ENCODE measurements at places on chromosomes 7 and 10.

DNA sequence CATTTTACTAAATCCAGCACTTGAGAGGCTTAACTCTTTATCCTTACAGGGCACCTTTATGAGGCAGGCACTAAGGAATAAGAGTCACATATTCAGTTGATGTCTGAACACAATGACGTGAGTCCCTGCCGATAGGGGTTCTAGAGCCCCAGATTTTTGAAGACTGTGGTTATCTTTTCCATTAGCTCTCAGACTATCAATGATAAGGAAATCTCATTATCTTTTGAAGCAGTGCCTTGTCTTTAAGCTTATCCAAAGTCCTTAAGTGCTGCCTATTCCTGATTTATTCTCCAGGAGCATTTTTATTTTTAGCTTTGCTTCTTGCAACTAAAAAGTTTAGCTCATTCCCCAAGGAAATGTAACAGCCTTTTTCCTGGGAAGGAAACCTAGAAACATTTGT, 444.1 kb upstream of the LRRN3 start:
- no peak for DNase-seq

DNA sequence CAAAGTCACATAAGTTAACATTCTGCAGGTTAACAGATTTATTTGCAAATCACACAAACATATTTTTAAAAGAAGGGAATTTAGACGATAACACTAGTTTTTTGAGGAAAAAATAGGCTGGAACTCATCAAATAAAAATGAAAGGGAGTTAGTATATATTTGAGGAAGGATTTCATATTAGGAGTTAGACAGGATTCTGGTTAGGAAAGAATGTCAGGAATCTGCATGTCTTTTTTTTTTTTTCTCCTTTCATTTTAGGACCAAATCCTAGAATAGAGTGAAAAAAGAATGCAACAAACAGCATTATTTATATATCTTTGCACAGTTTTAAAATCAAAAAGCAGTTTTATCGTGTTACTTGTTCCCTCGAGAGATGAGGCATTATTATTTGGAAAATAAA, 8.9 kb upstream of the TRDMT1 start:
- DNase-seq = no peak

GRCh38 chr7:88291398-88292173, 15.1 kb downstream of the STEAP4 start:
- DNase-seq = no peak

- no peak for DNase-seq
Observed at GRCh38 chr10:97022616-97023015, 163.1 kb downstream of the SLIT1 start.

DNA sequence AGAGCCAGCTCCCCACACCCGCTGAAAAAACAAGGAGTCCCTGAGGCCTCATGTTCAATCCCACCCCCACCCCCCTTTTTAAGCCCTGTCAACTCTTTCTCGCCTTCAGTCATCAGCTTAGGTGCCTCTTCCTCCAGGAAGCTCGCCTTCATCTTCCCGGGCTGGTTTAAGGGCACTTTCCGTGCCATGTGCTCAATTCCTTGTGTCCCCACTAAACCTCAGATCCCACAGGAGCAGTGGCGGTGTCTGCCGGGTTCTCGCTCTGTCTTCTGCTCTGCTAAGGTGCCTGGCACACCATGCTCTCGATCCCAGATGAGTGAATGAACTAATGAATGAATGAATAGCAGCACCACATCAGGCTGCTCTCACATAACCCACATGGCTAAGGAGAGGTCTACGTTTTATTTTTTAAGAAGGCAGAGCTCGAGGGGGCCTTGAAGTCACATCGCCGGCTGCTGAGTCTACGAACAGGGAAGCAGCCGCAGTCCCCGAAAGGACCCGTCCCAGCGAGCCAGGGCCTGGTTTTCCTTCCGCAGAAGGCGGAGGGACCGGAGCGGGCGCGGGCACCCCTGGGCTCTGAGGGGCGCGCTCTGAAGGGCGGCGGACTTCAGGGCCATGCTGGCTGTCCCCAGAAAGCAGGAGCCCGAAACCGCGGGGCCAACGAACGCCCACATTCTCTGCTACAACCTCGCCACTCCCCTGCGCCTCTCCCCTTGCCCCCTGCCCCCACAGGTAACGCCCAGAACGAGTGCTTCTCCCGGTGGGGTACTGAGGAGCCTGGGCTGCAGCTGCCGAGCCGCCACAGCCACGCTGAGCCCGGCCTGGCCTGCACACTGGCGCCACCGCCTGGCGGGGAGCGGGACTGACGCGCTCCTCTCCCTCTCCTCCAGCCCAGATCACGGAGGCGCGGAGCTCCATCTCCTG, 73.4 kb upstream of the KCNMA1 start:
- peak; percentile 82 for DNase-seq

GRCh38 chr7:15764851-15765382, 78.4 kb upstream of the MEOX2 start:
- no peak for DNase-seq

- peak; percentile 59 for DNase-seq
Observed at GRCh38 chr7:7920481-7920880, 48.1 kb upstream of the GLCCI1 start.

DNA sequence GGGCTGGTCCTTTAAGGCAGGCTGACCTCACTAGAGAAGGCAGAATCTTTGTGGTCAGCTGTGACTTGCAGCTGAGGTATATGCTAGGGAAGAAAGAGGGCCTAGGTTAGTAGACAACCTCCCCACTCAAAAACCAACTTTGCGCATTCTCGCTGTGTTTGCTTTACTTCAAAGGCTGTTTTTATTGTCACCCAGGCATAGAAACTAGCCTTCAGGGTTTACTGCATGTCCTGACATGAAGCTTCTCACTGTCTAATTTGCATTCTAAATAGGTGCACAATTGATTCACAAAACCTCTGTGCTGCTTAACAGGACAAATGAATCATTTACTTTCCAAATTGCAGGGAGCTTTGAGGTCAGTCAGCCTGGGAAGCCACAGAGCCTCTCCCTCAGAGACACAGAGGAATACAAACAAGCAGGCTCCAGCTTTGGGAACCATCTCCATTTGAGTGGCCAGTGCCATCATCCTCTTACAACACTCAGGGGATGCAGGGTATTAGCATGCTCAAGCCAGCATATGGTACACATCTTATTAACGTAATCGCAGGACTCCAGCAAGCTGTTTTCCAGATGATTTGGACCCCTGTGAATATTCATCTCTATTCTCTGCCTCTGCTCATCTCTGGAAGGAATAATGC, 596.4 kb upstream of the GHITM start:
- DNase-seq = no peak

GRCh38 chr7:132387596-132387995, 188.7 kb downstream of the PLXNA4 start:
- DNase-seq = no peak

DNA sequence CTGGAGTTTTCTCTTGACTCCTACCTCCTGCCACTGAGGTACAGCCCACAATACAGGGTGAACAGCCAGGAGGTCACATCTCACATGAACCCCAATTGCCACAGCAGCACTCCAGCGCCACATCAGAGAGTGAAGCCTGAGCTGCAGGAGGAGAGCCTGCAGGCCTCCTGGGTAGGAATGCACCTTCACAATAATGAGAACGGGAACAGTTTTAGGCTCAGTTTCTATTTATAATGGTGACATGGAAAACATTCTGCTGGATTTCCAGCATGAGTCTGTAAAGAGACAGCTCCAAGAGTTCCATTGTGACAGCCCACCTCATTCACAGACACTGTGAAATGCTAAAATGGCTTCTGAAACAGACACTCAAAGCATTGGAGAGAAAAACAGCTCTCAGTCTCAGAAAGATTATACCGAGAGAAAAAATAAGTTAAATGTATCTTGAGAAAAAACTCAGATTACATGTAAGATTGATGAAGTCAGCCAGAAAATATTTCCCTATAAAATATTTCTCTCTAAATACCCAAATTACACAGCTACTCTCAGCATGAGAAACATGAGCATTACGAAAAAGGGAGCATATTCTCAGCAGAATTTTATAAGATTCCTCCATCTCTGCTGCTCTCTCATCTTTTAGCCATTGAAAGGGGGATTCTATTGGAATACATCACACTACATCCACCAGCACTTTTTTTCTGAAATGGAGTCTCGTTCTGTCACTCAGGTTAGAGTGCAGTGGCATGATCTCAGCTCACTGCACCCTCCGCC, 11.3 kb downstream of the ZNF680 start:
- no peak for DNase-seq

DNA sequence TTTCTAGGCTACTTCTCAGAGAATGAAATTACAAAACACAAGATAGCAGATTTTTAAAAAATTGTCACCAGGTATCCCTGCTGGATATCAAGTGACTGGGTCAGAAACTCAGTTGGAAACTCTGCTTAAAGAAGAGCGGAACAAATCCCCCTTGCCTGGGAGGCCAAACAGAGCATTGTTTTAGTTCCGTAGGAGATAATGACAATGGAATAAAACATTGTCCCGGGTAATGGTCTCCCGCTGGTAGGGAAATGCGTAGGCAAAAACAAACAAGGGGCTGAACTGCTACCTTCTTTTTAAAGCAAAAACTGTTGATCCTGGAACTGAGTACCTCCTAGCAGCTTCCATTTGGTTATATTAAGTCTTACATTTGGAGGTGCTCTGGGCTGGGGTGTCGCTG, 21.3 kb upstream of the VAX1 start:
- DNase-seq = no peak

DNA sequence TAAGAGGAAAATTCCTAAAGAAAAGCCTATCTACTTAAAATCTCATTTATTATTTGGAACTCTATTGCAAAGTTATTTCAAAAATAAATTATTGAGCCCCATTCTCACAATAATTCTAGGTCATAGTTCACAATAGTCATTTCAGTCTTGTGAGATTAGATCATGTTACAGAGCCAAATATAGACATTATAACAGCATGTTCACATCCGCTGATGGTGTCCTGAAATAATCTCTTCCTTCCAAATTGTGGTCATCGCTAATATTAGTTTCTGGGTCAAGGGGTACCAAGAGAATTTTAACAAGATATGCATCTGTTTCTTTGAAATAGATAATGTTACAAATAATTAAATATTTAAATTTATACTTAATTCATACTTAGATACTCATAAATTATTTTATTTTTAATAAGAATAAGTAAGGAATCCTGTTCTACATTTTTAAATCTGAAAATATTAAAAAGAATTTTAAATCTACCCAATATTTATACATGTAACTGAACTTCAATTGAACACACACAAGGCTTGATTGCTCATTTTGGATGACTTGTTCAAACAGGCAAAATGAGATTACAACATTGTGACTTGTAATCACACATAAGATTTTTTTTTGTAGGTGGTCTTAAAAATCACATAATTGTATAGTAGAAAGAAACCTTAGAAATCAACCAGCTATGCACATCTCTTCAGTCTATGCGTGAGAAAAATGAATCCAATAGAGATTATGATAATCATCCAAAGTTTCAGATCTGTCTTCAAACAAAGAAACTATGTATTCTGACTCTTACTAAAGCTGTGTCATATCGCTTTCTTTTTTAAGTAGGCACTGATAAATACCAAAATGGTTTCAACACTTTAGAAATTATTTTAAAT, 13.1 kb downstream of the GNAT3 start:
- no peak for DNase-seq

- no peak for DNase-seq
Observed at GRCh38 chr10:49365275-49365674, 30.6 kb downstream of the DRGX start.

- DNase-seq = no peak
Observed at GRCh38 chr10:95503526-95503925, 57.6 kb downstream of the SORBS1 start.

GRCh38 chr10:130483691-130484467, 347.7 kb downstream of the GLRX3 start:
- DNase-seq = no peak

DNA sequence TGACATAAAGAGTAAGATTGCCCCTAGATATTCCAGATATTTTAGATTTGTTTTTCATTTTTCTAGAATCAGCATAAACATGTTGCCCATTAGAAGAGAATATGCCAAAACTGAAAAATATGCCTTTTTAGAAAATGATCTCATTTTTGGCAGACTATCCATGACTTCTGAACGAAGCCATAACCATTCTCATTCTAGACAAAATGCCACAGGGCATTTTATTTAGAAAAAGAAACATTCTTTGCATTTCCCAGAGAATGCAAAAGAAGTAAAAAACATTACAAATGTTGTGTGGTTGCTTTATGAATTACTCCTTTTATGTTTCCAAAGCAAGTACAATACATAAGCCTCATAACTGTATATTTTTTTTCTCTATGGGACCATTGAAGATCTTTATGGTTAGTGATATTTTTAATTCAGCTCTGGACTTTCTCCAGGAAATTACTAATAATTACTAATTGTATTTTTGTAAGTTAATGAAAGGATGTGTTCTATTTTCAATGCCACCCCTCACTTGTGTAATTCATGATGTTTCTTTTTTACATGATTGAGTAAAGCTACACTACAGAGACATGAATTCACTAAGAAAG, 109.6 kb upstream of the SEM1 start:
- DNase-seq = no peak

DNA sequence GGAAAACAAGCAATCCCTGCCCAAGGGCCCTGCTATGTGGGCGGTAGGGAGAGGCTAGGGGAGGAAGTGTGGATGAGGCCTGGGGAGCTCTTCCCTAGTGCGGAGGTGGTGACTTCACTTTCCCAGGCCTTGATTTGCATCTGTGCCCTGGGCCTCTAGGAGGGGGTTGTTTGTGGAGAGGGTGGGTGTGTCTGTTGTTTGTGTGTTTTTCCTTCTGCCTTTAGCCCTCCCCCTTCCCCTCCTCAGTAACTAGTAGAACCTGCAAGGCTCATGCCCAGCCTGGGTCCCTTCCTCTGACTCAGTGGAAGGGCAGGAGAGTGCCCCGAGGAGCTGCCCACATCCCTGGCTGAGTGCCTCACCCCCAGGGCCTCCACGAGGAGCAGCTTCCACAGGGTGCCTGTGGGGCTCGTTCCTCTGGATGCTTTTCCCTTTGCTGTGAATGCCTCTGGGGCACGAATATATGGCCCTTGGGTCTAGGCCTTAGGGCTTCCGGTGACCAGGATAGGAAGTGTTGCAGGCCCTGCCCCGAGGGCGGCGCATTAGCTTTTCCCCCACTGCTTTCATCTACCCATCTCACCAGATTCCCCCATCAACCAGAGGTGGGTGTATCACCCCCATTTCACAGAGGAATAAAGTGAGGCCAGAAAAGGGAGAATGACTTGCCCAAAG, 89.4 kb upstream of the DUSP5 start:
- DNase-seq = no peak

DNA sequence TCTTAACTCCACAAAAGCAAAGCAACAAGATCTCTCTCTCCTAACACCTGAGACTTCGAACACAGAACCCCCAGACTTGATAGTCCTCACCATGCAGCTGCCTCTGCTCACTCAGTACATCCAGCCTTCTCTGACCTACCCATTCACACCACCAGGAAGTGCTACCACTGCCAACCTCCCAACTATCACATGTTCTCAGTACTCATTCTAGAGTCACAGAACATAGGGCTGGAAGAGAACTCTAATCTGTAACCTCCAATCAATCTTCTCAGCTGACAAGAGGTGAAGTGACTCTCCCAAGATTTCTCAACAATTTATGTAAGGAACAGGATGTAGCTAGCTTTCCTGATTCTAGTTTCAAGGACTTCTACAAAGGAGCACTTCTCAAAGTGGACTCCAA, 3.8 kb downstream of the NUDCD3 start:
- DNase-seq = no peak

DNA sequence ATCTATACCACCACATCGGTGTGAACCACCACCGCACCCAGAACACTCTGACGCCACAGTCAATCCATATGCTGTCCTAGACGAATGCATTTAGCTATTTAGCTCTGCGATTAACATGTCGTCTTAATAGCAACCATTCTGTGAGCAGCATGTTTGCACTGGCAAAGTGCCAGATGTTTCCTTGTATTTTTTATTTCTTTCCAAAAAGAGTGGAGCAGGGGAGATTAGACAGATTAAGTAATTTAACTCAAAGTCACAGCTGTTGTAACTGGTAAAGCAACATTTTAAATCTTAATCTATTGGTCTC, 57.0 kb upstream of the ARL4A start:
- no peak for DNase-seq
